ENCODE measurements at places on chromosomes 13 and 19.

- DNase-seq = no peak
Observed at GRCh38 chr13:59519819-59520218, 643.9 kb downstream of the DIAPH3 start.

GRCh38 chr19:45900738-45901431, 1.5 kb downstream of the MYPOP start:
- no peak for DNase-seq

GRCh38 chr19:16749326-16749725, 29.7 kb downstream of the NWD1 start:
- DNase-seq = no peak

DNA sequence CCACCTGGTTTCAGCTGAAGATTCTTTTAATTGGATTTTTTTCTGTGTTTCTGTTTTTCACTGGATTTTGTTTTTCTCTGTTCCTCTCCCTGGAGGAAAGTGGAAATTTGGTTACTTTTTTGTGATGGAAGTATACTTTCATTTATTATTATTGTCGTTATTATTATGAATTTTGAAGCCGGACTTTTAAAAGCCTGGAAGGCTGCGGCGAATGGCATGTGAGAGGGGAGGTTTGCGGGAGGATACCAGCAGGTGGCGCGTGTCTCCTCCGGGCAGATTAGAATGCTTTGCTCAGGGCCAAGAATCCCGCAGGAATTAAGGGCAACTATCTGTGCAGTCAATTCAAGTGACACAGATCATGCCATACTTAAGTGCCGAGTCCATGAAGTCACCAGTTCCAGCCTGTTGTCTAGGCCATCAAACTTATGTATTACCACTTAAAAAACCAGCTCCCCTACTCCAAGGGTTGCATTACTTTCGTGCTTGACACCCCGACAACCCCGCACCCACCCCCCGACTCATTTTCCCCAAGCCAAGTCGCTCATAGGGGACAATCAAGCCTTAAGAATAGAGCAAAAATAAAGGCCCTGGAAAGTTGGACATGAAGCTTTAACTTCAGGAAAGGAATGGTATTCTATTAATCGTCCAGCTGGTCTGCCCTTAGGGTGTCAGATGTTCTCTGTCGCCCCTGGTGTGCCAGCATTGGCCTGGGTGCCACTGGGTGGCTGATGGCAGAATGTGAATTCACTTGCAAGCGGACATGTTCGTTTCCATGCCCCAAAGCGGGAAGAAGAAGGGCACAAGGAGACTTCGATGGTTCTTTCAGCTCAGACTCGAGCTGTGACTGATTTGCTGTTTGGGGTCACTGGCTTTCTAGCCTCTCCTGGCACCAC, 1.3 kb upstream of the LRCH1 start:
- peak; percentile 57 for DNase-seq

GRCh38 chr19:10122045-10122444, 2.3 kb upstream of the EIF3G start:
- no peak for DNase-seq

DNA sequence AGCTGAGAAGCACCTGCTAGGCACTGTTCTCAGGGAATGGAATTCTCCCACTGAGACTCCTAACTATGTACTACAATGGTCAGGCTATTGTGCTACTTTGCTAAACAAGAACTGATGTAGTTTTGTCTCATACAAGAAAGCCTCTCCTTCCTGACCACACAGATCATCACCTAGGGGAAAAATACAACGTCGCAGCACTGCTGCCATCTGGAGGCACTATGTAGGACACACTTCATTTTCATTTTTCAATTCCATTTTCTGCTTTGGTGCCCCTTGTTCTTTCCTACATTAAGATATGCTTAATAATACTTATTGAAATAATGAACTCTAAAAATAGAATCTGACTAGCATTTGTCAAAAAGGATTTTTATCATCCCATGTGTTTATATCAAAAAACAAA, 21.1 kb downstream of the PROSER1 start:
- DNase-seq = peak; percentile 25

DNA sequence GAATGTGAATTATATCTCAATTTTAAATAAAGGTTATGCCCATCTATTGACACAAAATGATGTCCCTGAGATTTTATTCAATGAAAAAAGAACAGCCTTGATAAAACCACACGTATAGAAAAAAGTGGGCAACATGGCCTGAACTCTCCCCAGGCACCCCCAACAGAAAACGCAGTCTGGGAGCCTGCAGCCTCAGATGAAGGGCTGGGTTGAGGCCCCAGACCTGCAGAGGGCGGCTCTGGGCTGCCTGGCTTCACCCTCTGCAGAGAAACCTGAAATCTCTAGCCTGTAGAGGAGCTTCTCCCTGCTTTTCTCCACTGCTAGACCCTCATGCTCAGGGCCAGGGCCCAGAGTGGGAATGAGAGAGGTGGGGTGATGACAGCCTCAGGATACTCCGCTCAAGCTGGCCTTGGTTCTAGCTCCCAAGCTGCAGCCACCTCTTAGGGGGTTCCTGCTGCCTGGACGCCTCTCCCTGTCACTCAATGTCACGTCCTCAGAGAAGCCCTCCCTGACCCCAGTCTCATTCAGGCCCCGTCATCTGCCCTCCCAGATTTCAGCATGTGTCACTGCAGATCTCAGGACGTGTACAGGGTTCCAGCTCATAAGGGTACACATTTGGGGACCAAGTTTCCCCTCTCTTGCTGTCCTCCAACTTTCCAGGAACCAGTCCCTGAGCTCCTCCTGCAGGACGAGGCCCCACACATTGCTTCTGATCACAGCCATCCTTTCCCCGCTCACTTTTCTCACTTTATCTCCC, 1.8 kb downstream of the MBD3 start:
- DNase-seq = no peak

DNA sequence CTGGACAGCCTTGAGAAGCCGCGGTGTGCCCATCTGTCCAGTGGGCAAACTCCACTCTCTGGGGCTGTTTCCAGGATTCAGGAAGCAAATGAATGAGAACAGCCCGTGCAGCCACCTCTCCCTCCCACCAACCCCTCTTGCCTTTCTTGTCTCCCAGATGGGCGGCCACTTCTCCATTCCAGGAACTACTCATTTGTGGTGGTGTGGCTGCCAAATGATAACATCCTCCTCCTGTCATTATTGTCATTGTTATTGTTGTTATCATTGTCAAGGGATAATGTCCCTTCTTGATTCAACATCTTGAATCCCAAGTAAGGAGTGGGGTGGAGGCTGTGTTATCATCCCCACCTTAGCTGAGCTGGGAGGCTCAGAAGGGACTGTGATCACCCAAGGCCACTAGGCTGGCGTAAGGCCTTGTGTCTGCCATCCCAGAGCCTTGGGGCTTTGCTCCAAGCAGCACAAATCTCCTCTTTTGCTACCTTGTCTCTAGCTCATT, 1.6 kb downstream of the DNM2 start:
- no peak for DNase-seq

DNA sequence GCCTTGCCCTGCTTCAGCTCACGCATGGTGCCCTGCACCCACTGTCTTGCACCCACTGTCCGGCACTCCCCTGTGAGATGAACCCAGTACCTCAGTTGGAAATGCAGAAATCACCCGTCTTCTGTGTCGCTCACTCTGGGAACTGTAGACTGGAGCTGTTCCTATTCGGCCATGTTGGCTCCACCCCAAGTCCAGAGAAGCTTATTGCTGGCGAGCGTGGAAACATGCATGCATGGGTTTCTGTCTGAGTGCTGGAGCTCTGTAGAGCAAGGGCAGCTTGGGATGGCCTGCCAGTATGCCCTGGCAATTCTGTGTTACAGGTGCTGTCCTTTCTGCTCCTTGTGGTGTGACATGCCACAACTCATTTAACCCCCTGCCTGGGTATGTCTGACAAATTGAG, 152.8 kb downstream of the SHISA2 start:
- no peak for DNase-seq

- no peak for DNase-seq
Observed at GRCh38 chr13:35485424-35485823, 8.9 kb upstream of the MAB21L1 start.

DNA sequence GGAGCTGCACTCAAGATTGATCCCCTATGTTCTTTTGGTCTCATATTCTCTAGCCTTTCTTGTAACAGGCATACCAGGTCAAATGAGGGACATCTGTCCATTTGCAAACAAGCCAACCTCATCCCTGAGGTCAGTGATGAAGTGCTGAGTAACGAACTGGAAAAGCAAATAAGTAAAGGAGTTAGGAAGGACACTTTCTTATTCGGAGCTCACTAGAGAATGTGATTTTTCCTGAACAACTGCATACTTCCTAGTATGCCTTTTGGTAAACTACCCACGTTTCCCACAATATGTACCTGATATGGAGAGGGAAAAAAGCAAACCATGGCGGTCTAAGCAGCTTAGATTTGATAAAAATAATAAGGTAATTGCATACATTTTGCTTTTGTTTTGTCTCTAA, 91.0 kb upstream of the MYCBP2 start:
- DNase-seq = no peak

DNA sequence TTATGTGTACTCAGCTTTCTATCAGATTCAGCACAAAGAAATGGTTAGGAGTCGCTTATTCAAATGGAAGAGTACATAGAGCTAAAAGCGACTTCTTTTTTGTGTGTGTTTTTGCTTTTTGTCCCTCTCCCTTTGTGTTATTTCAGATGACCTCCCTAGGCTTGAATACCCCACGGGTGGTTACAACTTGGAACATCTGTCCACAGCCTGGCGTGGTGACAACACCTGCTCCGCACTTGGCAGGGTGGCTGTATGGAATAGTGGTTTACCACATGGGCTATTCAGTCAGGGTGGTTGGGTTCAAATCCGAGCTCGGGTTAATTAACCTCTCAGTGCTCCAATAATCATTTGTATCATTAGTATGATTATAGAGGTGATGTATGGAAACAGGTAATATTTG, 151.6 kb upstream of the FREM2 start:
- no peak for DNase-seq

DNA sequence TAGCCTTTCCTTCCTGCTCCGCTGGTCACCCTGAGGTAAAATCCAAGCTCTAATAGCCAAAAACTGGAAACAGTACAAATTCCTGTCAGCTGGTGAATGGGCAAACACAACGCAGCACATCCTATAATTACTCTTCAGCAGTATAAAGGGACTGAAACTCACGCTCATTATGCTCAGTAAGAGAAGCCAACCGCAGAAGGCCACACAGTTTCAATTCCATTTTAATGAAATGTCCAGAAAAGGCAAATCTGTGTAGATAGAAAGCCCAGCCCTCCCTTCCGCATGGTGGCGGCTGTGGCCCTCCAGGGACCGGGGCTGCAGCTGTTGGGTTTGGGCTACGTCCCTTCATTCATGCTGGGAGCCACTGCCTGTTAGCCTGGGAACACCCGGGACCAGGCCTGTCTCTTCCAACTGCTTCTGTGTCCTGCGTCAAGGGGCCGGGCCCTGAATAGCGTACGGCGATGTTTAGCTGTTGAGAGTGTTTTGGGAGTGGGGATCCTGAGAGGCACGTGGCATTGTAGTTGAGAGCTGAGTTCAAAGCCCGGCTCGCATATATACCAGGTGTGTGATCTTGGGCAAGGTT, 23.5 kb downstream of the NKPD1 start:
- no peak for DNase-seq

DNA sequence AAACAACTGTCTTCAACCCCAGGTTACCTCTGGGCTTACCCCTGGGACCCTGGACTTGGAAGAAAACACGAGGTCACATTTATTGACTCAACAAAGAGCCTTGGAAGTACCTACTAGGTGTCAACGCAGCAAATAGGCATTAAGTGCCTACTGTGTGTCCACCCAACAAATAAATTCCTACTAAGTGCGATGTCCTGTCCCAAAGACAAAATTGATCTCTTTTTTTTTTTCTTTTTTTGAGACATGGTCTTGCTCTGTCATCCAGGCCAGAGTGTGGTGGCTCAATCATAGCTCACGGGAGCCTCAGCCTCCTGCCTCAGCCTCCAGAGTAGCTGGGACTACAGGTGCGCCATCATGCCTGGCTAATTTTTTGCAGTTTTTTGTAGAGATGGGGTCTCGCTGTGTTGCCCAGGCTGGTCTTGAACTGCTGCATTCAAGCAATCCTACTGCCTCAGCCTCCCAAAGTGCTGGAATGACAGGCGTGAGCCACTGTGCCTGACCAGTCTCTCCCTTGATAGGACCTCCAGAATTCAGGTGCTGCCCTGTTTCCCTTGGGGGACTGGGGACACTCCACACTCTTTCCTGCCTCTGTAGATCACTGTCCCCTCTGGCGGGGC, 589 bp upstream of the S1PR2 start:
- no peak for DNase-seq

- no peak for DNase-seq
Observed at GRCh38 chr13:27956576-27957300, 12.4 kb downstream of the CDX2 start.

- peak; percentile 29 for DNase-seq
Observed at GRCh38 chr19:12703046-12703445, 6.6 kb upstream of the FBXW9 start.

- DNase-seq = no peak
Observed at GRCh38 chr19:3208317-3209207, 15.9 kb upstream of the CELF5 start.
